ENCODE measurements at places on chromosomes 5 and 9. TPM values are rescaled to one million over a fixed set of nuclear protein-coding genes. Genes with fewer than 3 reads are reported as not detected.

DNA sequence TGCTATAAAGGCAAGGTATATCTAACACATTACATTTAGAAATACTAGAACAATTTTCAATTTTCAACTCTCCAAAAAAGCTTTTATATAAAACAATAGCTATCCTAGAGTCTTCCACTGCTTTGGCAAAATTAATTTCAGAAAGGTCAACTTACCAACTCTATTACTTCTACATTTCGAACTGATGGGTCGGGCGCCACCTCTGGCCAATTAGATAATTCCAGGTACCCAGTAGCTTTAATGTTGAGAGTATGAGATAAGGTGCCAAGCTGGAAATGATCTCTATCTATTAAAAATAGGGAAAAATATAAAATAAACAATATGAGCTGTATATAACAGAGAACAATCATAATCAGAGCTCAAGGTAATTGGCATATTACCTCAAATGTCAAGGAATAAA, 166.6 kb downstream of the AP3B1 start:
- no peak overlapping the region for H3K27ac ChIP-seq
- H3K36me3 ChIP-seq: peaks cover 16% of the 10 kb centered on the region
- no peak for DNase-seq

GRCh38 chr9:127943731-127944144, 6.1 kb upstream of the DPM2 start:
- peak overlapping the region; percentile 51 for H3K27ac ChIP-seq
- H3K4me1 ChIP-seq: peaks cover 15% of the 10 kb centered on the region
- H3K27me3 ChIP-seq: no peaks in the 10 kb centered on the region
- H3K4me3 ChIP-seq: no peak overlapping the region
- peaks cover 69% of the 10 kb centered on the region for H3K36me3 ChIP-seq

DNA sequence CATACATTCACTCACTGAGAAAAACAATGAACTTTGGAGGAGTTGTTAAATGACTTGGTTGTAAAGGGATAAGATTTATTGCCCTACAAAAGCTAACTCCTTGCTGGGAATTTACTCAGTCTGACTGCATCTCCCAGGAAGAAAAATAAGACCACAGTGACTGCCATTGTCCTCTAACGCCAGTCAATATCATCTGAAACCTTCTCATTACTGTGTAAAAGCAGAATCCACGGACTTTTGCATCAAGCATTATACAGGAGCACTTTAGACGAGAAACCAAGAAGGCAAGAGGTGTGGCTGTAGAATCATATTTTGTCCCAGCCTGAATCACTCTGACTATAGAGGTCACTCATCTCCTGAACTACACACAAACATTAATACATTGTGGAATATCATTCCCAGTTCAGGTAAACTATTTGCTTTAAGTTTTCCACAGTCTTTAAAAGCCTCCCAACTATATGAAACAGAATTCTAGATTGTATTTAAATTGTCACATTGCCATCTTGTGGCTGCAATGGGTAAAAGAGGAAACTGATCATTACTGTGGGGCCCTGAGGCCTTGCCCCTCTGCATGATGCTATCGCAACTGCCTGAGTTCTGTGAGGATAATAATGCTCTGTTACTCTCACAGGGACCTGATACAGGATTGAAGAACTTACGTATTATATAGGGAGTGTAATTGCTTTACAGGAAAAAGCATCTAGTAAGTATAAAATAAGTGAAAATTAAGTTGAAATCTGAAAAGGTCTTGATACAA, 142.9 kb downstream of the SLCO4C1 start:
- no peaks in the 10 kb centered on the region for H3K36me3 ChIP-seq
- no peak overlapping the region for H3K4me3 ChIP-seq
- DNase-seq: no peak
- no peaks in the 10 kb centered on the region for H3K4me1 ChIP-seq

- H3K4me3 ChIP-seq: no peak overlapping the region
- no peaks in the 10 kb centered on the region for H3K27me3 ChIP-seq
- no peak overlapping the region for H3K27ac ChIP-seq
- H3K36me3 ChIP-seq: no peaks in the 10 kb centered on the region
- no peak for DNase-seq
Observed at GRCh38 chr9:112819635-112820496, 69.3 kb downstream of the SNX30 start.

- H3K36me3 ChIP-seq: peaks cover 46% of the 10 kb centered on the region
- H3K4me3 ChIP-seq: no peak overlapping the region
- H3K27ac ChIP-seq: no peak overlapping the region
- no peaks in the 10 kb centered on the region for H3K27me3 ChIP-seq
Observed at GRCh38 chr5:94021246-94021645, 279.8 kb upstream of the POU5F2 start.

GRCh38 chr5:103569313-103570060, 6.9 kb upstream of the NUDT12 start:
- H3K27ac ChIP-seq: no peak overlapping the region
- no peak overlapping the region for H3K4me3 ChIP-seq
- H3K4me1 ChIP-seq: no peaks in the 10 kb centered on the region

GRCh38 chr9:35350212-35350611, 139.7 kb upstream of the RUSC2 start:
- H3K27ac ChIP-seq: no peak overlapping the region
- H3K36me3 ChIP-seq: no peaks in the 10 kb centered on the region
- DNase-seq: no peak

DNA sequence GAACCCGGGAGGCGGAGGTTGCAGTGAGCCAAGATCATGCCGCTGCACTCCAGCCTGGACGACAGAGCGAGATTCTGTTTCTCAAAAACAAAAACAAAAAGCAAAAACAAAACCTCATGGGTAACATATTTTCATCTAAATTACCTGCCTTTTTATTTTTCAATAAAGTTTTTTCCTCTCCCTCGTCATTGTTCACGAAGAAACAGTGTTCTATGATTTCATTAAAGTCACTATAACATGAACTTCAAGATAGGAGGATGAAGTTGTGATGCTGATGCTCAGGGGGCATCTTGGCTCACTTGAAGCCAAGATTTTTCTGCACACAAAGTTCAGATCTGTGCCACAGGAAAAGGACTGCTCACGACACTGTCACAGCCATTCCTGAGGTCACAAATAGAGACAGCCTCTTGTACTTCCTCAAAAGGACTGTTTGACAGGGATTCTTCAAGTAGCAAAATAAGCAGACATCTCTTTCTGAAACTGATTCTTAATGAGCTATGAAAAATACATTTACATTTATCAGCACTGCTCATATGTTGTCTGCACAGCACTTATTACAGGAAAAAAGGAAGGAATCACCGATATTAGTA, 16.1 kb downstream of the NIPSNAP3B start:
- no peak overlapping the region for H3K4me3 ChIP-seq
- H3K36me3 ChIP-seq: no peaks in the 10 kb centered on the region
- no peaks in the 10 kb centered on the region for H3K4me1 ChIP-seq
- DNase-seq: no peak

GRCh38 chr5:107381189-107381856, 289.4 kb downstream of the EFNA5 start:
- H3K27me3 ChIP-seq: peaks cover 23% of the 10 kb centered on the region
- no peaks in the 10 kb centered on the region for H3K36me3 ChIP-seq
- no peak overlapping the region for H3K4me3 ChIP-seq
- no peak overlapping the region for H3K27ac ChIP-seq
- DNase-seq: no peak

- H3K4me3 ChIP-seq: no peak overlapping the region
- peaks cover 5% of the 10 kb centered on the region for H3K36me3 ChIP-seq
- DNase-seq: no peak
- peaks cover 19% of the 10 kb centered on the region for H3K4me1 ChIP-seq
- H3K27me3 ChIP-seq: no peaks in the 10 kb centered on the region
- no peak overlapping the region for H3K27ac ChIP-seq
Observed at GRCh38 chr9:79662537-79662956, 90.8 kb downstream of the TLE4 start.

DNA sequence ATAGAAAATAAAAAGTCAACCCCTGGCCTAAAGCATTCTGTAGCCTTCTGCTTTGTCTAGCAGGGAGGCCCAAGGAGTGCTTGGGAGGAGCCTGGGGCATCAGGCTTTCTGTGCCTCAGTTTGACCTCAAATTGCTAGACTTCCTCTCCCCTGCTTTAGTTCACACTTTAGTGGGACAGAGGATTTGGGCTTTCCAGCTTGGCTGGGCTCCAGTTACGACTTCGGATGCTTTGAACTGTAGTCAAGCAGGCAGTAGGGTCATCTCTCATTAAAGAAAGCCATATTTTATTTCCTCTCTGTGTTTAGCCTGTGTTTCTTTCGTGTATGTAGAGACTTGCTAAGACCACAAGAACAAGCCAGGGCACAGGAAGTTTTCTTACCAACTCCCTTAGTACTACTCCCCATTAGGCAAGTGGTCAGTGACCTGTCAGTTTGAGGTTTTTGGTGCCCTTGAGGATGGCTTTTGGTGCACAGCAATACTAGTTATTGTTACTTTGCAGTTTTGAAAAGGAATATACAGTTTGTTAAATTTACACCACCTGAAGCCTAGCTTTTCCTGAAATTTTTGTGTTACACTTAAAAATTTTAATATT, 334.7 kb downstream of the NDUFS4 start:
- no peaks in the 10 kb centered on the region for H3K27me3 ChIP-seq
- no peak overlapping the region for H3K4me3 ChIP-seq
- H3K27ac ChIP-seq: no peak overlapping the region
- H3K4me1 ChIP-seq: no peaks in the 10 kb centered on the region

- no peaks in the 10 kb centered on the region for H3K36me3 ChIP-seq
- no peak overlapping the region for H3K27ac ChIP-seq
- H3K4me1 ChIP-seq: peaks cover 8% of the 10 kb centered on the region
- no peak for DNase-seq
Observed at GRCh38 chr5:177018341-177018740, 4.2 kb upstream of the ZNF346 start.

DNA sequence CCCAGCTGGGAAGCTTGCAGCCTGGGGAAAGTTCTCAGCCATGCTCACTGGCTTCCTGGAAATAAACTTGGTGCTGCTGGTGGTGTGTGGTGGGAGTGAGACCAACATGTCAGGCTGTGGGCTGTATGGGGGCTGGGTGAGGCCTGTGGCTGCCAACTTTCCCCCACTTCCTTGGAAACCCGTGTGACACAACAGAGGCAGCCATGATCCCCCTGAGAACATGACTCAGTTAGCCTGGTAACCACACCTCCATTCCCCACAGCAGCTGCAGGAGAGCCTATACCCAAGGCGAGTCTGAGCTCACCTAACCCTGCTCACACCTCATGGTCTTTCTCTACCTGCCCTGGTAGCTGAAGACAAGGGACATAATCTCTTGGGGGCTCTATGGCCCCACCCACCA, 72.7 kb upstream of the RGMB start:
- H3K4me1 ChIP-seq: no peaks in the 10 kb centered on the region
- H3K27ac ChIP-seq: no peak overlapping the region
- no peak overlapping the region for H3K4me3 ChIP-seq
- DNase-seq: no peak
- no peaks in the 10 kb centered on the region for H3K36me3 ChIP-seq
- H3K27me3 ChIP-seq: no peaks in the 10 kb centered on the region

GRCh38 chr5:151885138-151885908, 39.3 kb downstream of the GLRA1 start:
- no peak overlapping the region for H3K27ac ChIP-seq
- H3K27me3 ChIP-seq: no peaks in the 10 kb centered on the region
- H3K4me1 ChIP-seq: no peaks in the 10 kb centered on the region

DNA sequence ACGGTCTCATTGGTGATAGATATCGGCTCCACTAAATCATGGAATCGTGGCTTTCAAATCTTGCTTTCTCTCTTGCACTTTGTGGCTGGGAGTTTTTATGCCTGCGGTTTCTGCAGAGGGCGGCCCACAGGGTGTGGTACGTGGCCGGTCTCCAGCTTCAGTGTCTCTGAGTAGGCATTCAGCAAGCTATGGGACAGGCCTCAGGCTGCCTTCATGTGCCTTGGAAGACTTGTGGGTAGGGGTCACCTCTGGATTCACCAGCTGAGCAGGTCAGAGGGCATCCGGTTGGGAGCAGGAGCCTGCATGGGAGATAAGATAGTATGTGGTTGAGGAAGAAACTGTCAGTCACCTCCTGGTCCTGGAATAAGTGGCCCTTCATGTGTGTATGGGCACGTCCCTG, 47.7 kb downstream of the AMBP start:
- no peaks in the 10 kb centered on the region for H3K27me3 ChIP-seq
- no peak for DNase-seq
- H3K27ac ChIP-seq: no peak overlapping the region
- no peaks in the 10 kb centered on the region for H3K4me1 ChIP-seq
- no peaks in the 10 kb centered on the region for H3K36me3 ChIP-seq
- H3K4me3 ChIP-seq: no peak overlapping the region

- H3K27ac ChIP-seq: no peak overlapping the region
- no peaks in the 10 kb centered on the region for H3K27me3 ChIP-seq
- no peaks in the 10 kb centered on the region for H3K36me3 ChIP-seq
Observed at GRCh38 chr9:103323699-103324098, 328.6 kb downstream of the CYLC2 start.

DNA sequence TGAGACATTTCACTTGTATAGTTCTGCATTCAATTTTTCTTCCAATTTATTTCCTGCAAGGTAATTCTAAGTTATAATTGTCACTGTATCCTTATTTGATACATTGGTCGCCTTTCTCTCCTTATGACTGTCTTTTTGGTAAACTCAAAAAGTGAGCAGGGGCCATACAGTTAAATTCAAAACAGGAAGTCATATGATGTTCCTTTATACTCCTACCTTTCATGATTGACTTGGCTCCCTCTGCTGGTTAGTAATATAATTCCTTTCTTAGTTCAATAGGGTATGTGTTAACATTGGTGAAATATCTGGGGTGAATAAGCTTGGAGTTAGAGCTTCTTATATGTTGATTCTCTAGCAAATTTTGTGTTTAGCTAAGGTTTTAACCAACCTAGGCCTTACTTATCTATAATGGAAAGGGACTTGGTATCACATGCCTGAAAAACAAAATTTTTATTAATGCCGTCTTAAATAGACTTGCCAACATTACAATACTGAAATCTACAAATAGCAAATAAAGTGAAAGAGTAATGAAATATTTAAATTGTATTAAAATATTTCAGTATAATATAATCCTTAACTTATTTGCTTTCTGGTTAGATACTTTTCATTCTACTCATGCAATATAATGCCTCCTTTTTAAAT, 6.0 kb upstream of the NIPBL start:
- peak overlapping the region; percentile 10 for H3K4me3 ChIP-seq
- no peak for DNase-seq
- H3K27ac ChIP-seq: peak overlapping the region; percentile 22
- peaks cover 29% of the 10 kb centered on the region for H3K4me1 ChIP-seq
- H3K27me3 ChIP-seq: no peaks in the 10 kb centered on the region

GRCh38 chr5:142281008-142281367, 43.8 kb downstream of the SPRY4 start:
- DNase-seq: no peak
- no peak overlapping the region for H3K27ac ChIP-seq
- no peaks in the 10 kb centered on the region for H3K4me1 ChIP-seq
- H3K36me3 ChIP-seq: no peaks in the 10 kb centered on the region

The GMCL2 gene
- total RNA-seq: not detected

The PRLR gene
- total RNA-seq: not detected

The IL4 gene
- 21.6 TPM for total RNA-seq

The PDE6A gene
- not detected for total RNA-seq

The KIF4B gene
- 0.07 TPM for total RNA-seq

The ST6GALNAC6 gene
- 60.7 TPM for total RNA-seq

The CCL27 gene
- total RNA-seq: 0.55 TPM

The ANKRD20A1 gene
- total RNA-seq: 1.2 TPM

The GHR gene
- not detected for total RNA-seq

The TICAM2 gene
- total RNA-seq: 0.85 TPM

The TEX48 gene
- 0.68 TPM for total RNA-seq
